ENCODE measurements at places on chromosomes 13 and 19.

- DNase-seq, result no peak
Measured at GRCh38 chr13:23902975-23903905, 5.9 kb upstream of the C1QTNF9B start.

DNA sequence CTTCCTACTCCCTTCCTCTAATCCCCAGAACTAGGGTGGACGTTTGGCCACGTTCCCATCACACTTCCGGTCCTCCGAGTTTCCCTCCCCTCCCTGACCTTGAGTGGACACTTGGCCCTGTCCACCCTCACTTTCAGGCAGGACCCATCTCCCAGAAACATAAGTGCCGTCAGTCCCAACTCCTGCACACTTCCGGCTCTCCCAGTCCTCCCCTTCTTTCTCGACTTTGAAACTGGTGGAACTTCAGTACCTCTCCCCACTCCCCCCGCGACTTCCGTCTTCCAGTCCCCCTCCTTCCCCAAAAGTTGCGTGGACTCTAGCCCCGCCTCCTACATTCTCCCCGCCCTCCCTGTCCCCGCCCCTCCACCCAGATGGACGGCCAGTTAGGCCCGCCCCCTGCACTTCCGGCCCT is 278 bp upstream of the ZNF274 start:
- DNase-seq, result peak; percentile 82

DNA sequence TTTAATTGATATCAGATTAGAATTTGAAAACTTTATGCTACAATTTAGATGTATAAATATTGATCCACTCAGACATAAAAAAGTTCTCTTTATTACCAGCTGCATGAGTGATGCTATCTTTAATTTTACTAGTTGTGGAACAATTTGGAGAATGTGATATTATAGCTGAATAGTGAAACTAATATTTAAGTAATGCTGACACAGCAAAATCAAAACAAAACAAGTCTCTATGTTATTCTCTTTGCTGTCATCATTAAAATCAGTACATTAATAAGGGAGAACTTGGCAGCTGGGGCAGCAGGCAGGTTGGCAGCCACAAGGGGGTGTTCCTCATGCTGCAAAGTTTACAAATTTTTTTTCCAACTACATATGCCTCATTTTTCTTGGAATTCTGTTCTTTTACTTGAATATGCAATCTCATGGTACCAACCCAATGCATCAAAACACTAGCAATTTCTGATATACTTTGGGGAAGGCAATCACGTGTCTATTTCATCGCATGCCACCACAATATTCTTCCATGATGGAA is 585.3 kb downstream of the FGF9 start:
- DNase-seq, result no peak

DNA sequence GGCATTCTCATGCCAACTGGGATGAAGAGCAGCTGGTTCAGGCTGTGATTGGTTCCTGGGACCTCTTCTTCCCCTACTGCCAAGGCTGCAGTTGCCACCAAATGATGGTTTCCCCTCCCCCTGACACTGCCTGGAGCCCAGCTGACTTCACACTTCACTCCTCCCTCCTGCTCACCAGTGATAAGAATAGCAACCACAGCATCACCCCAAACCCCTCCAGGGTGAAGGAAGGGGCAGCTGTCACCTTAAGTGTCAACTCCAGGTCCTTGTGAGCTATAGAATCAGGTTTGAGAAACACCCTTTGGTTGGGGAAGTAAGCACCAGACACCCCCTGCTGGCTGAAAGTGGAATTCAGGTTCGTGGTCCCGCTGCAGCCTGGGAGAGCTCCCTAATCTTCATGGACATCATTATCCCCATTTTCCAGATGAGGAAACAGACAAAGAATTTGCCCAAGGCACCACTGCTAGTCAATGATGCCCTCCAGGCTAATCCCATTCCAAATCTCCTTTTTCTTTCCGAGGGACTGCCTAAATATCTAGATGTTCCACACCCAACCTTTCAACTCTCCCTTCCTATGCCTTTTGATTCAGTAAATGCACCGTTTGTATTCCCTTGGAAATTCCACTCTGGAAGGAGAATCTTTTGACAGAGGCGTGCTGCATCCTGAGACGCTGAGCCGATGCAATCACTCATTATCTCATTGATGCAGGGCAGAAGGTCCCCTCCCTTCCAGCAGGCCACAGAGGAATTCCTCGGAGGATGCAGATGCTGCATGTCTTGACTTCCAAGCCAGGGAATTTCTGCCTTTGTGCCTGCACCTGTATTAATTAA is 50.6 kb upstream of the UQCRFS1 start:
- peak; percentile 24 for DNase-seq

GRCh38 chr19:21130097-21130775 is 11.6 kb upstream of the ZNF431 start:
- DNase-seq, result no peak

GRCh38 chr19:30423481-30423880 is 51.3 kb downstream of the ZNF536 start:
- no peak for DNase-seq
